T-helper 17 cell (primary cell): ENCODE measurements at places on chromosomes 7 and 10.

DNA sequence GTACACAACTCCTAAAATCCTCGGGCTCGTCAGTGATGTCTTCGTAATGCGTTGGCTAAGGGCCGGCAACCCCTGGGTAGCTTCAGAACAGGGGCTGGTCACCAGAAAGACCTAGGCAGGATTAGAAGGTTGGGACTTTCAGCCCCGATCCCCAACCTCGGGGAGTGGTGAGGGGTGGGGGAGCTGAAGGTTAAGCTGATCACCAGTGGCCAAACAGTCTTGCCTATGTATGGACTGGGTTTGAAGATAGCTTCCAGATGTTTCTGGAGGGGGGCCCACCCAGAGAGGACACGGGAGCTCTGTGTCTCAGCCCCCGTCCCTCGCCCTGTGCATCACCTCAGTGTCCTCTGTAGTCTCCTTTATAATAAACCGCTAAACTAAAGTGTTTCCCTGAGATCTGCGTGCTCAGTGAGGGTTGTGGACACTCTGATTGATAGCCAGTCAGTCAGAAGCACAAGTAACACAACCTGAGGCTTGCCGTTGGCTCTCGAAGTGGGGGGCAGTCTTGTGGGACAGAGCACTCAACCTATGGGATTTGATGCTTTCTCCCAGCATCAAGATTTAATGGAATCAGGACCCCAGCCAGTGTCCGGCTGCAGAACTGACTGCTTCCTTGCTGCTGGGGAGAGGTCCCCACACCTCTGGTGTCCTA, 10.0 kb downstream of the PPP2R2D start:
- DNase-seq: no peak

DNA sequence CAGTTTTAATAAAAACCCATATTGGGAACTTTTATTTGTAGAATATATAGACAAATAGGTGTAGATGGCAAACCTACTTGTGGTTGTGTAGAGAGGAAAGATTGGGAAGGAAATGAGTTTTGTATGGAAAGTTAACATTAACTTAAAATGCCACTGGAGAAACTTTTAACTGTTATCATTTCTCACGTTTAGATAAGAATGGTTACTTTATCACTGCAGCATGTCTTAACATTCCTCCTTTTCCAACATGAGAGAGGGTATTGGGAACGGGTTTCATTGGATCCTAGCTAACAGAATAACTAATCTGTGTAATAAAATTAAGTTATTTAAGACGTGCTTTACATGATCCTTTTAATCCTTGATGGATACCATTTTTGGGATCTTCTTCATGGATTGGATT, 1.8 kb downstream of the LUC7L2 start:
- DNase-seq: no peak

- DNase-seq: no peak
Observed at GRCh38 chr7:149794661-149795060, 21.3 kb upstream of the ZNF467 start.

DNA sequence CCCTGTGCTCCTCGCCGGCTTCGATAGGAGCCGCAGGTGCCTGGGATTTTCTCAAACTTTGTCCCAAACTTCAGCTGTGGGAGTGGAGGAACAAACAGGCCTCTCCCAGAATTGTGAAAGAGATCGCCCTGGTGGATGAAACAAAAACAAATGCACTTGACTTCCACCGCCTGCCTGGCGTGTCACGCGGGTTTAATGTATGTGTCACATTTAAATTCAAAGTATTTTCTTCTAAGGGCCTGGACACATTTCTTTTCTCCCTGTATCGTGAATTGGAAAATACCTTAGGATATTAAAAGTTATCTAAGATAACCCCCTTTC, 694 bp upstream of the WASL start:
- DNase-seq: no peak

DNA sequence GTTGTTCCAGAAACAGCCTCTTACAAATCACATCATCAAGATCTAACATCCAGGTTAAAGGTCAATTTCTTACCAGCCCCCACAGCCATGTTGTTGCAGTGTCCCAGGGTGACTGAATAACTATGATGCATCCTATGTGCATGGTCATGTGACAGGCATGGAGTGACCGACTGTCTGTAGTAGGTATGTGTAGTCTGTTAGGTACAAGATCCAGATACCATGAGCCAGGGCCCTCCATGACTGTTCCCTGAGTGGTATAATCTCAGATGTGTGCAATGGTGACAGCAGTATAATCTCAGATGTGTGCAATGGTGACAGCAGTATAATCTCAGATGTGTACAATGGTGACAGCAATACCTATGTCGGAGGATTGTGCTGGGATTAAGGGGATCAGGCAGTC, 8.8 kb downstream of the CDHR3 start:
- no peak for DNase-seq

DNA sequence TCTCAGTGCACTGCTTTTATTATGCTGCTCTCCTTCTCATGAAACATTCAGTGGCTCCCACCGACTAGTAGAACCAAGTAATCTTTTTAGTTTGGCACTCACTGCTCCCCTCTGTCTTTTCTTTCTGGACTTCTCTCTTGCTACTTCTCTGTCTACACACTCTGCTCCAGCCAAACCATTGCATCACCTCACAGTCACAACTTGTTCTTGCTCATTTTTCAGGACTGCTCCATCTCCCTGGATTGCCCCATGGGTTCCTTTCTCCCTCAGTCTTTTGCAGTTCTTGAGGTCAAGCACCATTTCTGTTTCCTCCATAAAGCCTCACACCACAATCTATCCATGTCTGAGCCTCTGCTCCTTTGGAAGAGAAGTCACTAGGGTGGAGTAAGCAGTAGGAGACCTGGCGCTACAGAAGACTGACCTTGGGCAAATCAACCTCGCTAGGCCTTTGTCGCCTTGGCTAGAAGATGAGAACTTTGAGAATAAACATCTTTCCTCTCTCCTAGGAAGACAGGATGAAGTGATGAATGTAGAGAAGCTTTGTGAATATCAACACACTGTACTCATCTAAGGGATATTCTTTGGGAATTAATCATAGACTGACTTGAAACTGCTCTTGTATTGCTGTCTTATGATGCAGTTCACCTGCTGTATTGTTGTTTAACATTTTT, 186.2 kb downstream of the LRMDA start:
- no peak for DNase-seq

DNA sequence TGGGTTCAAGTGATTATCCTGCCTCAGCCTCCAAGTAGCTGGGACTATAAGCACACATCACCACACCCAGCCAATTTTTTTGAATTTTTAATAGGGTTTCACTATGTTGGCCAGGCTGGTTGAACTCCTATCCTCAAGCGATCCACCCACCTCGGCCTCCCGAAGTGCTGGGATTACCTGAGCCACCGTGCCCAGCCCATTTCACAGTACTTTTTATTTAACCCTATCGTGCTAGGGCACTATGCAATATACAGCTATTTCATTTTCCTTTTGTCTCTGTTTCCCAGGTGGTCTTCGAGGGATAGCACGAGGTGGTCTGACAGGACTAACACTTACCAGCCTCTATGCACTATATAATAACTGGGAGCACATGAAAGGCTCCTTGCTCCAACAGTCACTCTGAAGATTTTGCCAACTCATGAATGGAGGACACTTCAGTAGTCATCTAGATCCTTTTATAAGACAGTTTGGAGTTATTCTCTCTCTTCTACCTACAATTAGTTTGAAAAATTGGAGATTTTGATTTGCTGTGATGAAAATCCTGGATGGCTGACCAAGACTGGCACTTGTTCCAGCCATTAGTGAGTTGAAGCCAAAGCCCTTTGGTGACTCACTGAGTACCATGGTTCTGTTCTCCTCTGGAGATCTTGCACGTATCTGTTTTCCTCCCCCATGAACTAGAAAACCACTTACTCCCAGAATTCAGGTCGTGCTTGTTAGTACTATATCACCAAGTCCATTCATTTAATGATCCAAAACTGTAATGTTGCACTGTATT, 27.3 kb downstream of the NCOA4 start:
- DNase-seq: no peak

DNA sequence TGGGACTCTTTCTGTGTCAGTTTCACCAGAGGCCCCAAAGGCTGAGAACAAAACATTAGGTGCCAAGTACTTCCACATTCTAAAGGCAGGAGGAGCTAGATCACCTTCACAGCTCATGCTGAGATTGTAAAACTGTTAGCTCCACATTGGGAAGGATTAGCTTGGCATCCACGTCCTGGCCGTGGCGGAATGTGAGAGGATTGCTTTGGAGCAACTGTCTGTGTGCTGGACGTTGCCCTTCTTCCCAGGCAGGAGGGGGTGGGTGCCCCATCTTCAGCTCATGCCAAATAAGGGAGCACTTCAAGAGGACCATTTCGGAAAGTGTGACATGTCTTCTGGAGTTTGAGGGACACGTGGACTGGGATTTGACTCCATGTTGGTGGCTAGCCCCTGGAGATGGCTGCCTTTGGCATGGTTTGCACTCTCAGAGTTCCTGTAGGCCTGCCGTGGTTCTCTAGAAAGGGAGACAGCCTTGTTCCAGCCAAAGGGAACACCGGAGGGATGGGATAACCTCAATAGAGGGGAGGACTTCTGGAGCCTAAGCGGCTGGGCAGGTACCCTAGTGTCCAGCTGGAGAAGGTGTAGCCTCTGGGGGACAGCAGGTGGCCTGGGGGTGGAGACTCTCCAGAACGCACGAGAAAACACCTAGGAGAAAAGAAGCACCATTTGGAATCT, 19.9 kb upstream of the FMC1 start:
- DNase-seq: no peak

DNA sequence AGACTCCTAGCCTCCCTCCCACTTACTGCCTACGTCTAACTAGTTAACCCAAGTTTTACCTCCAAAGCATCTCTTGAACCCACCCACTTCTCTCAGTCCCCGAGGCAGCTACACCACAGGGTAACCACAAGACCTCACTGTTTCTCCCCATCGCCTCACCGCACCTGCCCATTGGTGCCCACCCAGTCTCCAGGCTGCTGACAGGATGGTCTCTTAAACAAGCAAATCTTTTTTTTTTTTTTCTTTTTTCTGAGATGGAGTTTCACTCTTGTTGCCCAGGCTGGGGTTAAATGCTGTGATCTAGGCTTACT, 47.0 kb downstream of the DENND2A start:
- DNase-seq: no peak

DNA sequence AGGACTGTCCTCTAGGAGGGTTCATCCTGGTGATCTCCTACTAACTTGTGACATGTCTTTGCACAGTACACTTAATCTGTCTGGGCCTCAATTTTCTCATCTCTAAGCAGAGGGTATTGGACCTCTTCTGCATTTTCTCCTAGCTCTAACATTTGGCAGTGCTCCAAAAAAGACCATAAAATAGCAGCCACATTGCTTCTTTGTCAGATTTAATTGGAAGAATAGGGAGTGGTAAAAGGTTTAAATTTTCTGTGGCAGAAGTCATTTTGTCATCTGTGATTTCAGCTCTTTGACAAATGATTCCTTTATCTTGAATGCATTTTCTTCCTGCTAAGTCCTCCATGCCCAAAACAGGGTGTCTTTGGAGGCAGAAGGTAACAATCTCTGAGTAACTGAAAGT, 289.9 kb upstream of the LRGUK start:
- DNase-seq: no peak
